ENCODE measurements at places on chromosomes 2 and 18.

GRCh38 chr2:161085149-161085548 is 75.1 kb upstream of the TANK start:
- no peak for DNase-seq

GRCh38 chr2:213261715-213262114 is 22.5 kb upstream of the SPAG16 start:
- DNase-seq: no peak

DNA sequence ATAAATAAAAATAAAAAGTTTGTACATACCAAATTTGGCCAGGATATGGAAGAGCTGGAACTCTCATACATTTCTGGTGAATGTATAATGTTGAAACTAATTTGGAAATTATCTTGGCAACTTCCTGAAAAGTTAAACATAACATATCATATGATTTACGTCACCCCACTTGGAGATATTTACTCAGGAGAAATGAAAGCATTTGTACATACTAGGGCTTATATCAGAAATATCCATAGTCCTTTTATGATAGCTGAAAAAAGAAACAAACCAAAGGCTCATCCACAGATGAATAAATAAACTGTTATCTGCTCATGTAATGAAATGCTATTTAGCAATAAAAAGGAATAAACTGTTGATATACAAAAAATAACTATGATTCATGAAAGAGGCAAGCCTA is 318.2 kb upstream of the NRXN1 start:
- no peak for DNase-seq

DNA sequence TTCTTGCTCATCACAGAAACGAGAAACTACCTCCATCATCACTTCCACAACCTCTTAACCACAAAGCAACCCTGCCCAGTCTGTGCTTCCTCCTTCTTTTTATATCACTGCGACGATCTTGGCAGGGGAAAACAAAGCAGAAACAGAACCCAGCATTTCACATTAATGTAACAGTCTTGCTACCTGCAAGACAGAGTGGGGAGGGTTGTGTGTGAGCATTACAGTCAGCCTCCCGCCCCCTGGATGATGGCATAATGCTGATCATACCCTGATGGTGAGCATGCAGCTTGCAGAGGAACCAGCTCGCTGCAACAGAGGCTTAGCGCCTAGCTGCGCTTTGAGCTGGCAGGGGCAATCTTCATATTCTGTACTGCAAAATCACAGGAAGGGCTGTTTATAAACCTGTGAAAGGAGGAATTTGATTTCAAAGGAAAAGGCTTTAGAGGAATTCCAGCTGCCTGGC is 376.1 kb downstream of the IRS1 start:
- peak; percentile 11 for DNase-seq

DNA sequence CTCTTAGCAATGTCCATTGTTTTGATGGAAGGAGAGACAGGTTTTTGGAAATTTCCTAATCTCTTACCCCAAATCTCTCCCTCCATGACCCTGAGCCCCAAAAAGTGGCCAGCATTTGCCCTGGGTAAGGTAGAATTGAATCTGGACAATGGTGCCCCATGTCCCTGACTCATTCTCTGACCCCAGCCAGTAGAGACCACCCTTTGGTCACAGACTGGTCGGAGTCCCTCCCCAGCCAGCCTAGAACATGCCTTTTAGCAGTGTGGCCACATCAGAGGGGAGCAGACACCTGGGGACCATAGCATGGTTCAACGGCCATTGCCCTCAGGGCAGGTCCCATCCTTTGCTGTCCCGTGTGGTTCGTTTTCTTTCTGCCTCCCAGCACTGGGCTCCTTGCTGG is 6.5 kb upstream of the NT5DC4 start:
- DNase-seq: no peak

- no peak for DNase-seq
Measured at GRCh38 chr2:102082571-102083392, 59.8 kb upstream of the IL1R1 start.

DNA sequence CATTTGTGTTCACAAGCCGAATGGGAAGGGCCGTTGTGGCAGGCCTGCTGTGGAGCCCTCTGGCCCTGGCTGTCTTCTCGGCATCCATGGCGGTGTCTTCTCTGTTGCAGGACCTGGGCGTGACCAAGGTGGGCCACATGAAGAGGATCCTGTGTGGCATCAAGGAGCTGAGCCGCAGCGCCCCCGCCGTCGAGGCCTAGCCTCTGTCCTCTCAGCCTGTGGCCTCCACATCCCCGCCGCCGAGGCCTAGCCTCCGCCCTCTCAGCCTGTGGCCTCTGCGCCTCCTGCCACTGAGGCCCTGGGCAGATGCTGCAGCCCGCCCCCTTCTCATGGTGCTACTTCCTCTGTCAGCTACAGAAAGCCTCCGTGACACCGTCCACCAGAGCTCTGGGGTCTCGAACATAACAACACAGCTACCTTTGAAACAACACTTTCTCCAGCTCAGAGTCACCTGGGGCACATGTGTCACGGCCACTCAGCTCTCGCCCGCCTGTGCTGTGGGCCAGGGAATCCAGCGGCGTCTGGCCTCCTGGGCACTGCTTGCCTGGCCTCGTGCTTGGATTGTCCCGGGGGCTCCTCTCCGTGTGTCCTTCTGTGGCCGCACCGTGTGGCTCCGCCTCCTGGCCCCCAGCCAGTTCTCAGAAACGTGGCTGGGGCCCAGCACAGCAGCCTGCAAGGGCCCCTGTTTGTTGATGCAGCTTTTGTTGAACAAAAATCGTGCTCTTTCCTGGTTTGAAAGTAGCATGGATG is 97.1 kb downstream of the USP40 start:
- no peak for DNase-seq

- DNase-seq: no peak
Measured at GRCh38 chr2:166520604-166521003, 26.6 kb upstream of the SCN7A start.

DNA sequence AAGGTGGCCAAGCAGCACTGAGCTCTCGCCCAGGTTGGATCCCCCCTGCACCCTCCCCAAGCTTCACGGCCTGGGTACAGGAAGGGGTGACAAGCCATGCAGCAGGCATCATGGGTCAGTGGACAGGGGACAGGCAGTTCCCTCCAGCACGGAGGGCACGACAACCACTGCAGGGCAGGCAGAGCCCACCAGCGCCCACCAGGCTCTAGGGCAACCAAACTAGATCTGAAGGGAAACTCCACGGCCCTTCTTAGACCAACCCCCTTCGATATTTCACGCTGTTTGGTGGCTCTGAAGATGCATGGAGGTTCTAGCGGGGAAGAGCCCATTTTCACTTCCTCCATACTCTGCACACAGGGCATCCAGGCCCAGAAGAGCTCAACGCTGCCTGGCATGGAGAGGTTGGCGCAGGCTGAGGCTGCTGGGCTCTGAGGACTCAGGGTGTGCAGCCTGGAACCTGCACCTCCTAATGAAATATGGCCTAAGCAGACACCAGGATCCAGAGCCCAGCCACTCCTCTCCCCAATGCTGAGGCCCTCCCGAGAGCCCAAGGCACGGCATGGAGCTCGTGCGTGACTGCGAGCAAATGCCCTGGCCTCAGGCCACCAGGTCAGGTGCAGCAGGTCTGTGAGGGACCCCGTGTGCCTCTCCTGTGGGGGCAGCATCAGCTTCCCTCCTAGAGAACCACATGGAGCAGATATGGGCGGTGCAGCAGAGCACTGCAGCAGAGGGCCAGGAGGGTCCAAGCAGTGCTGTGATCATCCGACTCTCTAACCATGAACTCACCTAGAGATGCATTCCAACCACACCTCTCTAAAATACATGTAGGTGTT is 8.7 kb upstream of the MTERF4 start:
- no peak for DNase-seq

DNA sequence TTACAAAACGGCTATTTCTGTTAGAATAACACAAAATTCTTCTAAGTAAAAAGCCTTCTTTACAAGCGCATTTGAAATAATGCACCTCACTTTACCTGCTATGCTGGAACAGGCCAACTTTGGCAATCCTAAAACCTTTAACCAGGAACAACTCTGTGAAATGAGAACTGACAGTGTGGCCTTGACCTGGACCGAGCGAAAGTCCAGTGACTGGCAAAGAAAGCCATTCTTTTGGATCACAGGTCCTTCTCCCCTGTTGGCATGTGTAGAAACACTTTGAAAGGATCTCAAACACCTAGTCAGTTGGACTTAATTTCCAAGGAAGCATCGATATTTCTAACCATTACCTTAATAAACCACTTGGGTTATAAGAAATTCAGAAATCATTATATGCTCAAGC is 21.2 kb downstream of the MAPRE2 start:
- no peak for DNase-seq

- DNase-seq: no peak
Measured at GRCh38 chr2:28638102-28638501, 113.5 kb upstream of the PPP1CB start.

DNA sequence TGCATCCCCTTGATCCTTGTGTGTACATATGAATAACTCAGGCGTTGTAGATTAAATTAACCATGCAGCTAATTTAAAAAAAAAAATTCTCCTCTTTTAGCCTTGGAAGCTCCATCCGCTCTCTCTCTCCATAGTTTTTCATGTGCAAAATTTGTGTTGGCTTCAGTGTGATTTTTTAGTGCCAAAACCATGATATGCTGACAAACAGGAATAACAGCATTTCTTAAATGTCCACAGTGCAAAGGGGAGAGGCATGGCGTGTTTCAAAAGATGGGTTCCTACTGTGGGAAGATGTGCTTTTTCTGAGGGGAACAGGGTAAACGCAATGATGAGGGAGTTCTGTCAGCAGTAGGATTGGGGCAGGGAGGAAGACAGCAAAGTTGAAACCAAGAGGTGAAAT is 247.0 kb downstream of the ICOS start:
- no peak for DNase-seq

DNA sequence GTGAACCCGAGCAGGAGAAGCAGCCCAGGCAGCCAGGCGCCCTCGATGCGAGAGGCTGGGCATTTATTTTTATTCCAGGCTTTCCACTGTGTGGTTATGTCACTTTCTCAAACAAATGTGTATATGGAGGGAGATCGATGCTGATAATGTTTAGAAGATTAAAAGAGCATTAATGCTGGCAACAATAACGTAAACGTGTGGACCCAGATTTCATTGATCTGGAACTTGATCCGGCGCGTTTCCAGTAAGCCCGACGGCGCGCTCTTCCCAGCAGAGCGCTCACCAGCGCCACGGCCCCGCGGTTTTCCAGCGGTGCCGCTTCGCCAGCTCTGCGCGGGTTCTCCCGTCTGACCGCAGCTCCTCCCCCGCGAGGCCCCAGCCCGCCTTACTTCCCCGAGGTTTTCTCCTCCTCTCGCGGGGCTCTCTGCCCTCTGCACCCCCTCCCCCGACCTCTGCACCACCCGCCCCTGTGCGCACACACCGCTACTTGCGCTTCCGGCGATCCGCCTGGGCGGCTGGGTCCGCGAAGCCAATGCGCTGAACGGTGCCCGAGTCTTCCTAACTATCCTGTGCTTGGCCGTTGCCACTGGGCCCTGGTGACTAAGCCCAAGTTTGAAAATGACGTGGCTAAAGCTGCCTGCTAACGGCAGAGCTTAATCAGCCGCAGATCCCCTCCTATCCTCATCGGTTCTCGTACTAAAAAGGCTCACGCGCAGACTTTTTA is 6.1 kb downstream of the ONECUT2 start:
- no peak for DNase-seq

- no peak for DNase-seq
Measured at GRCh38 chr2:219384083-219384713, 3.5 kb downstream of the DNPEP start.

DNA sequence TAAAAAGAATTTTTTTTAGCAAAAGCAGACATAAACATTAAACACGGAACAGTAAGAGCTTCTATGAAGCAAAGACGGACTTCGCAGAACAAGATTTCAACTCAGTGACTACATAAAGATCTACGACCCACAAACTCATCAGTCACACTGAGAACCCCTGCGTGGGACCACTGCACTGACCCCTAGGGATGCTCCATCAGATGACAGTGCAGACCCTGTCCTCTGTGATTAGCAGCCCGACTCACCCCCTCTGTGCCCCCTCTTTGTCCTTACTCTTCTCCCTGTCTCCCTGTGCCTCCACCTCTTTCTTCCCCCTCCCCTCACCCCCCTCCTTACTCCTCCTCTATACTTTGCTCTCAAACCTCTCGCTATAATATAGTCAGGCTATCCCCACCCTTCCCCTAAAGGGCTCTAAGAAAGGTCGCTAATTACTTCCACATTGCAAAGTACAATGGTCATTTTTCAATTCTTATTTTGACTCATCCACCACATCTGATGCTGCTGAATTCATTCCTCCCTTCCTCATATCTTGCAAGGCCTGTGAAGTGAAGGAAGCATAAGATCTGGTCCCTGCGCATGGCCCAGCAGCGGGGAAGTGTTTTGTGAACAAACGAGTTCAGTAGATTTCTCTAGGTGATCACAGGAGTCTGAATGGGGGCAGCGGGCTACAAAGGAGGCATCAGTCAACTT is 89.3 kb downstream of the CABYR start:
- no peak for DNase-seq

GRCh38 chr2:61334466-61334865 is 136.4 kb downstream of the USP34 start:
- no peak for DNase-seq

DNA sequence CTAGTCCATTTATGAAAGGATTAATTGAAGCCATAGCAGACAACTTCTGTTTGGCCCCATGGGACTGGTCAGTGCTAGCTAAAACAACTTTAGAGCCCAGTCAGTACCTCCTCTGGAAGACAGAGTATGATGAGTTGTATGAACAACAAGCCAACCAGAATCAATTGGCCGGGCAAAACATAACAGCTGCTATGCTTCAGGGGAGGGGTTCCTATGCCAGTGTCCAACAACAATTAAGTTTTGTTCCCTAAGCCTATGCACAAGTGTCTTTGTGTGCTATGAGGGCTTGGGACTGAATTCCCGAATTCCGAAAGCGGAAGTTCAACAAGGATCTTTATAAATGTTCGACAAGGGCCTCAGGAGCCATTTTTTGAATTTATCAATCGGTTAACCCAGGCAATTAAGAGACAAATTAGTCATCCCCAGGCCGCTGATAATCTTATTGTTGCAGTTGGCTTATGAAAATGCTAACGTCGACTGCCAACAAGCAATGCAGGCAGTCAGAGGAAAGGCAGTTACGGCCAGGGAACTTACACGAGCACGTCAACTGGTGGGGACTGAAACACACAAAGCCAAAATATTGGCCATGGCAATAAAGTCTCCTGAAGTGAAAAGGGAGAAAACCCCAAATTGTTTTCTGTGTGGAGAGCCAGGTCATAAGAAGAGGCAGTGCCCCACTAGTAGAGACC is 57.9 kb downstream of the ZNF638 start:
- DNase-seq: no peak
